ENCODE measurements at places on chromosomes 16 and 17.

- DNase-seq = no peak
These were observed 30.8 kb downstream of the NMT1 start for GRCh38 chr17:45091778-45092425.

- no peak for DNase-seq
These were observed 15.2 kb downstream of the ARHGAP23 start for GRCh38 chr17:38443356-38444031.

DNA sequence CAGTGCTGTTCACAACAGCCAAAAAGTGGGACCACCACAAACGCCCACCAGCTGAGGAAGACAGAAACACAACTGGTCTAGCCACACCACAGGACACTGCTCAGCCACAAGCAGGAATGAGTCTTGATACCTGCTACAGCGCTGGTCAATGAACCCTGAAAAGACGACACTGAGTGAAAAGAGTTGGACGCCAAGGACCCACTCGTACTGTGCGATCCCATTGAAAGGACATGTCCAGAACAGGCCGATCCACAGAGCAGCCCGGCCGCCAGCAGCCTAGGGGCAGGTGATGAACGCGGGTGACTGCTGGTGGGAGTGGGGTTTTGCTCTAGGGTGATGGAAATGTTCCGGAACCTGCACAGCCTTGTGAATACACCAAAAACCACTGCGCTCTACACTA is 10.6 kb upstream of the SLC38A8 start:
- DNase-seq = no peak

- DNase-seq = no peak
These were observed 618.4 kb upstream of the SOX9 start for GRCh38 chr17:71502443-71502842.

DNA sequence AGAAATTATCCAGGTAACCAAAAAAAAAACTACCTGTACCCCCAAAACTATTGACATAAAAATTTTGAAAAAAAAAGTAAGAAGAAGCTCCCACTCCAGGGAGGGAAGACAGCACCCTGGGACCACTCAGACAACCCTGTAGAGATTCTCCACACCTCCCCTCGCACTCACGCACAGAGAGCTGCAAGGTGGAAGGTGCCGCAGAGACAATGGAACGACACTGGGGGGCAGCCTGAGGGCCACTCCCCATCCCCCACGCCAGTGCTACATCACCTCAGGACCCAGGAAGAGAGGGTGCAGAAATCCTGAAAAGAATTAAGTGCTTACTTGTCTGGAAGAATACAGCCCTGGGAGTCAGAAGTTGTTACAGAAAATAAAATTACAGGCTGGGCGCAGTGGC is 5.2 kb upstream of the CD79B start:
- no peak for DNase-seq

- DNase-seq = no peak
These were observed 130.4 kb downstream of the C16orf78 start for GRCh38 chr16:49504023-49504364.

- no peak for DNase-seq
These were observed at the start of gene LIMD2 for GRCh38 chr17:63699638-63700527. Gene LIMD2, minus strand, starts transcription at chr17:63700125. Its CDS starts 827 bp downstream, at chr17:63699298.

- no peak for DNase-seq
These were observed 118.8 kb upstream of the TBX2 start for GRCh38 chr17:61280851-61281250.

DNA sequence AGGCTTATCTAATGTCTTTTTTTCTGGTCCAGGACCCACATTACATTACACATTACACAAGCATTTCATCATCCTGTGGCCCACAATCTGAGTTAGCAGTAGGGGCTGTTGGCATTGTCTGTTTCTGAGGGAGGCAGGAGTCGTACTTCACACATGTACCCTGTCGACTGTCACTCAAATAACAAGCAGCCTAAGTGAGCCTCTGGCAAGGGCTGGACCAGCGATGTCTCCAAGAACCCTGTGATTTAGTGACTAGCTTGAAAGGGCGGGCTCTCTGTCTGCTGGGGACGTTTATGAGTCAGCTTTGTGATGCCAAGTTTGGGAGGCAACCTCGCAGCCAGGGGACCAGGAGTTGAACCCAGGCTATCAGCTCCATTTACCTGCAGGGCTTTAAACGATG is 251.4 kb downstream of the HS3ST3B1 start:
- DNase-seq = no peak

DNA sequence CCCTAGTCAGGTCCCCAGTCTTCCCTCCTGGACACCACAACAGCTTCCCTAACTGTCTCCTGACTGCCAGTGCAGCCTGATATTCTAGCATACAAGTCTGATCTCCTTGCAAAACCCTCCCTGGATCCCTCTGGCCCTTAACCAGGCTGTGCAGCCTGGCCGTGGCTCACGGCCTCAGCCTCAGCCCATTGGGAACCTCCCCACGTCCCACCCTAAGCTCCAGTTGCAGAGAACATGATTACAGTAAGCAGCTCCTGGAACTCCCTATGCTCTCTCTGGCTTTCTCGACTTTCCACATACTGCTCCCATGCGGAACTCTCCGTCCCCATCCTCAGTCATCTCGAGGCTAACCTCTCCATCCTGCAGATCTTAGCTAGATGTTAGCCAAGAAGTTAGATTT is 13.0 kb downstream of the ALOX12B start:
- no peak for DNase-seq

DNA sequence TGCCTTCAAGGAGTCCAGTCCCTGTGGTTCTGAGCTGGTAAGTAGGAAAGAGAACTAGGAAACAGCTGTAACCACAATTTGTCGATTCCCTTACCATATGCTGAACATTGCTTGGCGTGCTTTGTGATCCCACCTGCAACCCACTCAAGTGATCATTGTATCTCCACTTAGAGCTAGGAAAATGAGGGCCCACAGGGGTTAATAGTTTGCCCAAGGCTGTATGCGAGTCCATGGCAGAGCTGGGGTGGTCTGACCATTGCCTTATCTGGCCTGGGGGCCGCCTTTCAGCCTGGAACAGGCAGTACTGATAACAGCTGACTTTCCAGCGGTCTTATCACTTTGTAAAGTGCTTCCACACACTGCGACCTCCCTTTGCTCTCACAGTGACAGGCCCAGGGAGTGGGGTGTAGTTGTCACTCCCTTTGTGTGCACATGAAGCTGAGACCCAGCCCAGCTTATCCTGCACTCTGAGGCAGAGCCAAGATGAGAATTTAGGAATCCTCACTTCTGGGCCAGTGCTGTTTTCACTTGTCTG is 9.8 kb downstream of the MYL4 start:
- DNase-seq = no peak

DNA sequence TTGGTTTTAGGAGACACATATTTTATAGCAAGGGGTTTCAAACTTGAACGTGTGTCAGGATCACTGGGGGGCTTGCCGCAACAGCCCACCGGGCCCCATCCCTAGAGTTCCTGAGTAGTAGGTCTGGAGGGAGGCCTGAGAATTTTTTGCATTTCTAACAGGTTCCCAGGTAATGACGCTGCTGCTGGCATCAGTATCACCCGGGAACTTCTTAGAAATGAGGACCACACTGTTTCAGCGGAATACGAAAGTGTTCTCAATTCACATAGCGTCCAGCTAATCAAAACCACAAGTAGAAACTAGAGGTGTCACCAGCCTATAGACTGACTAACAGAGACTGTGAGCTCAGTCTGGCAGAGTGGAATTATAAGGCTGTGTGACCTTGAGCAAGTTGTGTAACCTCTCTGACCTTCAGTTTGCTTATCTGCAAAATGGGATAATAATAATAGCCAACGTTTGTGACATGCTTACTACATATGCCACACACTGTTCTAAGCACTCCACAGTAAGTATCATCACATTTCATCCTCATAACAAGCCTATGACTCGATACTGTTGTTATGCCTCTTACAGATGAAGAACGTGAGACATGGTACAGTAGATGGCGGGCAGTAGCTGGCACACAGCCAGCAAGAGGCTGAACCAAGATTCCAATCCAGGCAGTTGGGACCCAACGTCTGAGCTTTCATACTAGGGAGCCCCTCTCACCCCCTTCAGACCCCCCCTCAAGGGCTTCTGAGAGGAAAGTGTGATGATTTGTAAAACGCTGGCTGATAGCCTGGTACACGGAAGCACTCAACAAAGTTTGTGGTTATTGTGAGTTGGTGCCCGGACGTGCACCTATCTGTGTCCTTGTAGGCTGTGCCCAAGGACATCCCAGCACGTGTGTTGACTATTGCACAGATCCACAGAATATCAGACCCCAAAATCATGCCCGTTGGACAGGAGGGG is 4.6 kb upstream of the ICAM2 start:
- DNase-seq = no peak

GRCh38 chr17:76414334-76415295 is 30.2 kb downstream of the SPHK1 start:
- peak; percentile 71 for DNase-seq

- DNase-seq = no peak
These were observed 20.0 kb downstream of the TUBG1 start for GRCh38 chr17:42629411-42630009.

- peak; percentile 76 for DNase-seq
These were observed 74.5 kb upstream of the DYNLRB2 start for GRCh38 chr16:80466024-80466987.

DNA sequence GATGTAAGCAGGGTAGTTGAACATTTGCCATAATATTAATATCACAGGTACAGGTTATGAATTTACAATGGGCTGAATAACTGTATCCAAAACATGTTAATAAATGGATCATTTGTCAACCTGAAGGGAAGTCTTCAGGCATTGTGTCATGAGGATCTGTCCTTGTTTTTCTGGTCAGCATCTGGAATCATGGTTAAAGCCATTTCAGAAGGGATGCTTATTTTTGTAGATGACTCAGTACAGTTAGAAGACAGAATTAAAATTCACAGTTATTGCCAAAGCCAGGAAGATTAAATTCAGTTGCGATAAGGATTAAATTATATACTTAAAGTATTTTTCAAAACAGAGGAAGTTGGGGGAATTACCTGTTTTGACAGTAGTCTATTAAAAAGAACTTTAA is 8.0 kb downstream of the PSMD11 start:
- DNase-seq = no peak

GRCh38 chr16:55508941-55509931 is at the start of gene LPCAT2:
Gene LPCAT2, plus strand, starts transcription at chr16:55509072. Its CDS starts 110 bp downstream, at chr16:55509182.
- DNase-seq = peak; percentile 85

GRCh38 chr16:1908983-1909382 is 9.2 kb downstream of the HS3ST6 start:
- DNase-seq = no peak

DNA sequence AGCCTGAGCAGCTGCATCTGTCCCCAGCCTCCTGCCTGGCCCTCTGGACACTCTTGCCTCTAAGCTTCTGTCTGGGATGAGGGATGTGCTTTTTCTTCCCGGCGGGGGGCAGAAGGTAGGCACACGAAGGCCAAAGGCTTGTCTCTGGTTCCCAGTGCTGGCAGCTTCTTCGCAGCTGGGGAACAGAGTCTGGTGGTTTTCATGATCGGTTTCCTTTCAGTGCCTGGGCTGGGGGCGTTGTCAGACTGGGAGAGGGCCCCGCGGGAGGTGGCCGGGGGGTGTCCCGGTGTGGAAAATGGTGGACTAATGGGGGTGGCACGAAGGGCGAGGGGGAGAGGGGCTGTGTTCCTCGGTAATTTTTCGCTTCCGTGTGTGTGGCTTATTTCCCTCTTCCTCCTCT is 988 bp downstream of the RAP1GAP2 start:
- no peak for DNase-seq

DNA sequence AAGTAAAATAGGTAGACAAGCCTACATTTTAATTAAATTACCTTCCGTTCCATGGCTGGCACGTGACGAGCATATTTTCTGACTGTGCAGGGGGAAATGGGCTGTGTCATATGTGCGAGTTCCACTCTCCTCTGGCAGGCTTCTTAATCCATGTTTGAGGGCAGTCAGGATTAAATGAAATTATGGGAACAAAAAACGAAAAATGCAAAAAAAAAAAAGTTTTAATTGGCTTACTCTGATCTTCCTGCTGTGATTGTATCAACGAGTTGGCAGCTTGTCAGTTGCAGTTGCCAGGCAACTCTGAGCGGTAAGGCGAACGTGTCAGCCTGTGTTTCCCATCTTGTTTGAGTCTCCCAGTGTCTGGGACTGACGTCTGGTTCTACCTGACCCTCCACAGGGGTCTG is 302.9 kb upstream of the XYLT1 start:
- peak; percentile 40 for DNase-seq

GRCh38 chr17:1179818-1180742 is at the start of gene ABR:
Gene ABR, minus strand, starts transcription at chr17:1179981. Its CDS starts 254 bp downstream, at chr17:1179727.
- DNase-seq = no peak

- DNase-seq = no peak
These were observed 141.5 kb upstream of the PLCG2 start for GRCh38 chr16:81637336-81638235.

DNA sequence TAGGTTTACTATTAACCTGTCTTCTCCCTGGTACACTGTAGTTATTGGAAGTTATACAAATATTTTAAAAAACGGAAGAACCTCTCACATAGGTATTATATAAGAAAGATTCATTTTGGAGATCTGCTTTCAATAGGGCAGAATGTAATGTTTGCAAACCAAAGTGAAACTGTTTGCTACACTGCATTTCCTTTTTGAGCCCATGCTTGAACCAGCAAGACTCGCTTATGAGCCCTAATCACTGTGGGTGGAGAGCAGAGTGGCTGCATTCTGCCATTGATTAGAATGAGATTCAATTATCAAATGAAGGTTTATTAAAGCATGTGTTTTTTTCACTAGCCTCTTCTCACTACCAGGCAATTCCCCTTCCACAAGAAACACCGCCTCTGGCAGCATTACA is 589.7 kb downstream of the CDH11 start:
- DNase-seq = no peak

DNA sequence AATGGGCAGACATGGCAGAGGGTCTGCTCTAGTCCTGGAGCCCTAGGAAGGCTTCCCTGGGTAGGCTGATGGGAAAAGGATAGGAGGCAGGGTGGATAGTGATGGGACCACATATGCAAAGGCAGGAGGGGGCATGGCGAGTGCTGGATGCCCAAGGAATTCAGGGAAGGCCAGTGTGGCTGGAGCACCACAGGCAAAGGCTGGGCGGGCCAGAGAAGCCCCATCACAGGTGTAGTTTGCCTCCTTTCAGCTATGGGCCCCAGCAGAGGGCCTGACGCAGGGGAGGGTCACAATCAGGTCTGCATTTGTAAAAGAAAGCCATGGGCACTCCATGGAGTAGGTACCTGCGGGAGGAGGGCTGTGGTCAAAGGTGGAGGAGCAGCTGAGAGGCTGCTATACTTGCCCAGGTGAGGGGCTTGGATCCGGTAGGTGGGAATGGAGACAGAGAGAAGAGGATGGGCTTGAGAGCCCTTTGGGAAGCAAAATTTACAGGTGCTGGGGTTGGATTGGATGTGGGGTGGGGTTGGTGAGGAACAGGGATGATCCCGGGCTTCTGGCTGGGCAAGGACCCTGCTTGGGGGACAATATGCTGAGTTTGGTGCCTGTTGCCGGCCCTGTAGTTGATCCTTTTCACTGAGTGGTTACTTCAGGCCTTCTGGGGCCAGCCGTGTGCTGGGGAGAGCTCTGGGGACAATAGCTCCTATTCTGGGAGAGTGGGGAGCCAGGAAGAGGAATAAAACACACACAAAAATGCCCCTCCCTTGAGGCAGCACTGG is 6.5 kb upstream of the COL1A1 start:
- no peak for DNase-seq
